ENCODE measurements at places on chromosomes 12 and 14.
A peak's percentile ranks its signal among the peaks of the same experiment; 100 is the strongest.

DNA sequence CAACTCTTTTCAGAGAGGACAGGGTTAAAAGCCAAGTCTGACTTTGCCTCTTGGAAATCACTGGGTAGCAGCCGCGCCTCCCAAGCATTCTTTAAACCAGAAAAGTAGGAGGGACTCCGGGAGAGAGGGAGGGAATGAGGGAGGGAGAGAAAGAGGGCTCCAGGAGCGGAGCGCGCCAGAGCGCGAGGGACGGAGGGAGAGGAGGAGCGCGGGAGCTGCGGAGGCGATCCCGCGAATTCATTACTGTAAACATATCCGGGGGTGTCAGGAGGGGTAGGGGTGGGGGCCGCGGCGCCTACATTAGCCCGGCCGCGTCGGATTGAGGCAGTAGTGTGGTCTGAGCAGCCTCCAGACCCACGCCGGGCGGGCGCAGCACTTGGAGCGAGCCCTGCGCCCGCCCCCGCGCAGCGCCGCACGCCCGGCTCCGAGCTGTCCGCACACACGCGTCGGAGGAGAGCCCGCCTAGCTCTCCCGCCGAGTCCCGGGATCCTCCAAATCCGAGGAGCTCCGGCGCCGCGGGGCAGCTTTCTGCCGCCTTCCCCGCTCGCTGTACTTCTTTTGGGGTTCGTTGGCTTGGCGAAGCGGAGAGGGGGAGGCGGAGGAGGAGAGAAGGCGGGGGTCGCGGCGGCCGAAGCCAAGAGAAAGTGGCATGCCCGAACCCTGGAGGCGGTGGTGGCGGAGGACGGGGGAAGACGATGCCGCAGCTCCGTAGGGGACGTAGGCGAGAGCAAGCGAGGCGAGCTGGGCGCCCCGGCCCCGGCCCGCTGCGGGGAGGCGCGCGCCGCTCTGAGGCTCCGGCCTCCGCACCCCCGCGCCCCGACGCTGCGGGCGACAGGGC lies 3.3 kb downstream of the FLRT2 start:
- no peak for DNase-seq

GRCh38 chr12:52126605-52127578 lies 47.4 kb downstream of the SMIM41 start:
- DNase-seq, result peak; percentile 2

- no peak for DNase-seq
Observed at GRCh38 chr12:22810036-22810435, 185.1 kb downstream of the ETNK1 start.

GRCh38 chr12:80374615-80375014 lies 69.4 kb upstream of the PTPRQ start:
- no peak for DNase-seq

GRCh38 chr12:10385166-10385613 lies 4.7 kb downstream of the KLRK1 start:
- DNase-seq, result no peak

DNA sequence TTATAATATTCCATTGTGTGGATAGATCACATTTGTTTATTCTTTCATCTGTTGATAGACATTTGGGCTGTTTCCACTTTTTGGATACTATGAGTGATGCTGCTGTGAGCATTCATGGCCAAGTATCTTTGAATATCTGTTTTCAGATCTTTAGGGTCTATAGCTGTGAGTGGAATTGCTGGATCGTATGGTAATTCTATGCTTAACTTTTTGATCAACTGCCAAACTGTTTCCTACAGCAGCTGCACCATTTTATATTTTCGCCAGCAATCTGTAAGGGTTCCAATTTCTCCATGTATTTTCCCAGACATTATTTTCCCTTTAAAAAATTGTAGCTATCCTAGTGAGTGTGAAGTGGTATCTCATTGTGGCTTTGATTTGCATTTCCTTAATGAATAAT lies 238.1 kb downstream of the AACS start:
- no peak for DNase-seq

DNA sequence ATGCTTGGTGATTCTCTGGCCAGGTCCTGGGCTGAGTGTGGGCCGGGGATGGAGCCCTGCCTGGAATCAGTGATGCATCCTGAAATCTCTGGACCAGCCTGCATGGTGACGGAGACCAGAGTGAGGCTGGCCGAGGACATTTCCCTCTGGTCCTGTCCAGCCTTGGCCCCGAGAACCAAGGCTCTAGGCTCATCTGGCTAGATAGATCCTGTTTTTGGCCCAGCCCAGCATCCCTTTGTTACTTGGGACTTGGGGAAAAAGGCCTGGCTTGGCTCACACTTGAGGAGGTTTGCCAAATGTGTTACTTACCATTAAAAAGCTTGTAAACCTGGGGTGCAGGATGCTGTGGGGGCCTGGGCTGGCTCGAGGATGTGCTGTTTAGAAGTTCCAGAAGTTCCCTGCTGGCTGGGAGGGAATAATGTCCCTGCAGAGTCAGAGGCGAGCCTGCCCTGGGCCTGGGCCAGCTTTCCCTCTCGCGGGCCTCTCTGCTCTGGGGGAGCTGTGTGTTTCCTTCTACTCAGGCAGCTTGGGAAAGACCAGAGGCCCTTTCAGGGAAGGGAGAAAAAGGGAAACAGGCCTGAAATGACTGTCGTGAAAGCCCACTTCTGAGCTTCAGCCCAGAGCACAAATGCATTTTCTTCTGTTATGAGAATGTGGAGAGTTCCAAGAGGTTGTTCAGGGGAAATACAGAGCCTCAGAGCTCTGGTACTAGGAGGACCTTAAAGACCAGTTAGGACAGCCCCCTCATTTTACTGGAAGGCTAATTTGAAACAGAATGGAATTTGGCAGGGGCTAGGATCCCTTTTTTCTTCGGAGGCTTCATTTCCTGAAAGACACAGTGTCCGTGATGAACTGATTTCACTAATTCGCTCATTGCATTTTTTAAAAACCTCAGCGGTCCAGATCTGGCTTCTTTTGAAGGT lies 47.2 kb upstream of the CTDSP2 start:
- DNase-seq, result no peak

DNA sequence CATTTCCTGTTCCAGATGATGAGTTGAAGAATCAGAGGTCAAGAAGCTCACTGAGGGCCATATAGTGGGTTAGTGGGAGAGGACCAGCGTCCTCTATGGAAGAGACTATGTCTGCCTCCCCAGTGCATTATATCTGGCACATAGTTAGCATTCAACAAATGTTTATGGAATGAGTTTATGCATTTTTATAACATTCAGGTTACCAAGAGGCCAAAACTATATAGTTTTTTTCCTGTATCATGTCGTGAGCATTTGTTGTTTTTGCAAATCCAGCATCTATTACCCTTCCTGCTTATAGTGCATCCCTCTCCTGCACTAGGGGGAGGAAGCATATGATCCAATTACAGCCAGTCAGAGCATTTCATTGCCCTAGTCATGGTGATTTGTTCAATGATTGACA lies 60.6 kb downstream of the SUDS3 start:
- no peak for DNase-seq

DNA sequence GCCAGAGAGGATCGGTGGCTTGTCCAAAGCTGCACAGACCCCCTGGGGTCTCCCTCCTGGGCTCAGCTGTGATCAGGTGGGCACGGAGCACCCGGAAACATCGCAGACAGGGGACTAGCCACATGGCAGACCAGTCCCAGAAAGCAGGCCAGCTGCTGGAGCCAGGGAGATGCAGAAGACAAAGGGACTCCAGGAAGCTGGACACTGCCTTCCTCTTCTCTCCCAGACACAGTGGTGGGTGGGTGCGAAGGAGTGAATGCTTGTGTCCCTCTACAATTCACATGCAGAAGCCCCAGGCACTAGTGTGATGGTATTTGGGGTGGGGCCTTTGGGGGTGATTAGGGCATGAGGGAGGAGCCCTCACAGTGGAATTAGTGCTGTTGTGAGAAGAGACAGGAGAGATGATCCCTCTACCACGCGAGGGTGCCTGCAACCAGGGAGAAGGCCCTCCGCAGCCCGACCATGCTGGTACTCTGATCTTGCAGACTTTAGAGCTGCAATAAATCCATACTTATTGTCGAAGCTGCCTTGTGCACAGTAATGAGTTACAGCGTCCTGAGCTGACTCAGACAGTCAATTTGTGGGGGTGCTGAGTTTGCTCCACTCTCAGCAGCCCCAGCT lies 95.2 kb downstream of the CALM1 start:
- DNase-seq, result no peak

DNA sequence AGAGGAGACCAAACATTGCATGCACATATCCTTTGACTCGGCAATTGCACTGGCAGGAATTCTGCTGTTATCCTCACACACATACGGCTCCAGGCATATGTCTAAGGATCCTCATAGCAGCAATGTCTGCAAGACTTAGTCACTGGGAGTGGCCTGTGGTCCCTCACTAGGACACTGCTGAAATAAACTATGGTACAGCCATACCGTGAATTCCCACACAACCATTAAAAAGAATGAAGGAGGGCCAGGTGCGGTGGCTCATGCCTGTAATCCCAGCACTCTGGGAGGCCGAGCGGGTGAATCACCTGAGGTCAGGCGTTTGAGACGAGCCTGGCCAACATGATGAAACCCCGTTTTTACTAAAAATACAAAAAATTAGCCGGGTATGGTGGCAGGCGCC lies 105.1 kb downstream of the ZFP36L1 start:
- no peak for DNase-seq

DNA sequence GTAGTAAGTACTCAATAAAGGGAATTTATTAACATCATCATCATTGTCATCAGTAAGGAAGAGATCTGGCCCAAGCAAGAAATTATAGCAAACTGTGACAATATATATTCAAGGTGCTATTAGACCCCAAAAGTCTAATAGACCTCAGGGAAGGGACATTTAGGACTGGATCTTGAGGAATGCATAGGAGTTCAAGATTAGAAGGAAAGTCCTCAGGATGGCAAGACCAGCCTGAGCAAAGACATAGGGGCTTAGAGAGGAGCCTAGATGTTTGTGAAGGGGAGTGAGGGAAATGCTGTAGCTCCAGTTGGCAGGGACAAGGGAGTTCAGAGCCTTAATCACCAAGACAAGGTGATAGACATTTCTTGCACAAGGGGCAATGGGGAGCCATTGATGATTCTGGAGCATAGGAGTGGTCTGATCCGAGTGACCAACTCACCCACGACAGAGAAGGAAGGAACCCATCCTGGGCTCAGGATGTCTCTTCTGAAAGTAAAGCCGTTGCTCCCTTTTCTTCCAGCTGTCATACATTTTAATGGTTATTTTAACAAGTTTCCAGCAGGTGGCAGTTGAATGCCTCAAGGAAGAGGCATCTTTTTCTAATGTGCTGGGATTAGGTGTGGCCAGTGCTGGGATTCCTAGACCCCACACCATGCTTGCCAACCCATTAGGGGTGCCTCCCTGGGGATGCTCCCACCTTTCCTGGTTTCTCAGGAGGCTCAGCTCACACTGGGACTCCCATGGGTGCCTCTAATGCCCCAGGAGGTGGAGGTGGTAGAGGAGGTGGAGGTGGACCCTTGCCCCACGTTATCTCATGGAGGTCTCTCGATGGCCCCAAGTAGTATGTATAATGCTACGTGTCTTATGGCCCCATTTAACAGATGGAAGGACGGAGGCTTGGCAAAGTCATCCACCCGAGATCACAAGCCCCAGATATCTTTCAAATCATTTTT lies 37.8 kb downstream of the PHETA1 start:
- peak; percentile 45 for DNase-seq

GRCh38 chr14:70713511-70713916 lies 71.8 kb downstream of the TTC9 start:
- DNase-seq, result no peak

DNA sequence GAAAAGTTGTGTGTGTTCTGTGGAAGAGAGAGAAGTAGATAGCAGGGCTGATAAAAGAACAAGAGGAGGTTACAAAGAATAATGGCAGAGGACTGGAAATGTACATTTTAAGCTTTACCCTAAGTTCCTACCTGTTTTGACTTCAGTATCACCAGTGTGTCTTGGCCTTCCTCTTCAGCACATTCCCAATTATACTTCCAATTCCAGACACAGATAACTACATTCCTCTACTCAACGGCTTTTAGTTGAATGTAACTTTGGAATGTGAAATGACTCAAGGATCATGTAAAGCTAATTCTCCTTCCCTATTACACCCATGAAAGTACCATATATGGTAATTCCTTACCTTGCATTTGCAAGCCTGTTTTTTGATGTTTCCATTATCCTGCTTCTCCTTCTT lies 5.0 kb downstream of the MGST1 start:
- no peak for DNase-seq

GRCh38 chr14:51692646-51693045 lies 40.9 kb downstream of the FRMD6 start:
- DNase-seq, result no peak

GRCh38 chr12:103933237-103933636 lies 3.0 kb downstream of the HSP90B1 start:
- DNase-seq, result no peak

DNA sequence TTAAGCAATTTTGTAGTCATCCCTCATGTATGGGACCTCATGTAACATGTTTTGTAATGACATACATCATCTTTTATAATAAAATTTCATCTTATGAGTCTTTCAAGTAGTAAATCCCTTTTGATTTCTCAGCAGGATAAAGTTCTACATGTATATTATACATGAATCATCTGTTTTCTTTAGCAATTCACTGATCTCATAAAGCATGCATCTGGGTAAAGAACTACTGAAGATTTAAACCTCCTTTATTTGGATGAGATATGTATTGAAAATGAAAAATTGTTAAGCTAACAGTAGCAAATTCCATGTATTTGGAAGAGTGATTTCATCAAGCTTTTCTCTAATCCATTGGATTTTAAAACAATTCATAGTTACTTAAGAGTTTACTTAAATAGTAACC lies 126.9 kb downstream of the KITLG start:
- no peak for DNase-seq

GRCh38 chr12:46174061-46174662 lies 94.7 kb downstream of the SLC38A1 start:
- no peak for DNase-seq

- no peak for DNase-seq
Observed at GRCh38 chr14:31387091-31387490, 33.3 kb downstream of the HEATR5A start.

GRCh38 chr12:49200919-49201594 lies 12.2 kb upstream of the TUBA1A start:
- no peak for DNase-seq

DNA sequence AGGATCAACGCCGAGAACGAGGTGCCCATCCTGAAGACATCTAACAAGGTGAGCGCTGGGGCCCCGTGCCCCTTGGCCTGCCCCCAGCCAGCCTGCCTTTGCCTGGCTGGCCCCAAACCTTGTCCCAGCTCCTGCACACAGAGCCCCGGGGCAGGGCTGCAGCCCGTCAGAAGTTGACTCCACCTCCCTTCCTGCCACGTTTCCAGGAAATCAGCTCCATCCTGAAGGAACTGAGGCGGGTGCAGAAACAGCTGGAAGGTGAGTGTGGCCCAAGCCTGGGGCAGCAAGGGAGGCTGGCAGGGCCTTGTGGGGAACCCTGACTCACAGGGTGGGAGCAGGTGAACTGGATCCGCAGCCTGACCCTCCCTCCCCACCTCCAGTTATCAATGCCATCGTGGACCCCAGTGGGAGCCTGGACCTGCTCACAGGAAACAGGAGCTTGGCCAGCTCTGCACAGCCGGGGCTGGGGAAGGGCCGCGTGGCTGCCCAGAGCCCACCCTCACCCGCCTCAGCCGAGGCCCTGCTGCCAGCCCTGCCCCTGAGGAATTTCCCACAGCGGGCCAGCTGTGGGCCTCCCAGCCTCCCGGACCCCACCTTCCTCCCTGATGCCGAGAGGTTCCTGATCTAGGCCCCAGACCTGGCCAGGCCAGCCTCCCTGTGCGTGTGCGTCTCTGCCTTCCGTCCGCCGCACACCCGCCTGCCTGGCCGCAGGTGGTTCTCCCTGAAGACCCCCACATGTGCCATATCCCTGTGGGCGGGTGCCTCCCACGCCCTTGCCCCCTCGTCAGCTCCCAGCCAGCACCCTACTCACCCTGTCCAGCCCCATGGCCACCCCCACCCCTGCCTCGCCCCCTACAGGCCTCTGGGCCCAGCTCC lies 29.5 kb downstream of the CEP170B start:
- DNase-seq, result no peak

GRCh38 chr14:22291406-22291805 lies 297.6 kb downstream of the DAD1 start:
- no peak for DNase-seq

All from D721Med (cell line).